ENCODE measurements at places on chromosomes 5 and 9.
A peak's percentile ranks its signal among the peaks of the same experiment; 100 is the strongest.

DNA sequence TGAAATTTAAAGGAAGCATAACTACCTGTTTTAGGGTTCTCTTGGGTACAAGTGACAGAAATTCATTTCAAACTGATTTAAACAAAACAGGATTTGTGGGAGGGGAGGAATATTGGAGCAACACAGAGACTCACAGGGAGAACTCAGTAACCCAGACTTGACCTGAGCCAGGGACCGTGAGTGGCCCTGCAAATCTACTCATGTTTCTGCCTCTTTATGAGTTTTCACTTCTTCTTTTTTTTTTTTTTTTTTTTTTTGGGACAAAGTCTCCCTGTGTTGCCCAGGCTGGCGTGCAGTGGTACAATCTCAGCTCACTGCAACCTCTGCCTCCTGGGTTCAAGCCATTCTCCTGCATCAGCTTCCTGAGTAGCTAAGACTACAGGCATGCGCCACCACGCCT is 405.6 kb upstream of the ZNF608 start:
- DNase-seq, result no peak

DNA sequence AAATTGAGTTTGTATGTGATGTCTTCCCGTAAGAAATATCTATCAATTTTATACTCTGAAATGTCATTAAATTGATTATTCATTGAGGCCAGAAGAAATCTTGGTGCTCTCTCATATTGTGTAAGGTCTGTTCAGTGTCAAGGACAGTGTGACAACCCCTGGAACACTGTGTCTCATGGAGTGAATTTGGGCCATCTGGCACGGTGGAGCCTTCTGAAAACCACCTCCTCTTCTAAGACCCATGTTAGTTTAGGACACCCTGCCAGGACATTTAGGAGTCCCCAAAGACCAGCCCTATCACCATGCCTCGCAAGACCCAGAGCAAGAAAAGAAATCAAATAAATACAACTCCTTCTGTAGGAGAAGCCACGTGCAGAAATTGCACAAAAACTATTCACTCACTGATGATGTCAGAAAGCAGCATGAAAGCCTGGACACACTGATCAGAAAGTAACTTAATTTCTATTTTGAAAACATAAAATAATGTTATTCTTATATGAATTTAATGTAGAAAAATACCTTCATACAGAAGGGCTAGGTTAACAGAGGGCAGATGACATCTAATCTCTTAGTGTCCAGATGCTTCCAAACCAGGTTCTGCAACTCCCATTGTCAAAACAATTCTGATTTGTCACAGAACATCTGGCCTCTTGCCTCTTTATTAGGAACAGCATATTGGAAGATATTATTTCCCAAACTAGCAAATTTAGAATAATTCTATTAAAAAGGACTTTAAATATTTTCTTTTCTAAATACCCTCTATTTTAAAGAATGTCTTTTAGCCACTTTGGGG is 298.8 kb downstream of the NR2F1-AS1 start:
- DNase-seq, result no peak

- peak; percentile 66 for DNase-seq
Measured at GRCh38 chr5:113017881-113018635, 41.5 kb downstream of the DCP2 start.

- peak; percentile 49 for DNase-seq
Measured at GRCh38 chr5:56011835-56012234, 17.1 kb upstream of the IL6ST start.

- DNase-seq, result no peak
Measured at GRCh38 chr5:3359642-3360041, 236.0 kb upstream of the IRX1 start.

DNA sequence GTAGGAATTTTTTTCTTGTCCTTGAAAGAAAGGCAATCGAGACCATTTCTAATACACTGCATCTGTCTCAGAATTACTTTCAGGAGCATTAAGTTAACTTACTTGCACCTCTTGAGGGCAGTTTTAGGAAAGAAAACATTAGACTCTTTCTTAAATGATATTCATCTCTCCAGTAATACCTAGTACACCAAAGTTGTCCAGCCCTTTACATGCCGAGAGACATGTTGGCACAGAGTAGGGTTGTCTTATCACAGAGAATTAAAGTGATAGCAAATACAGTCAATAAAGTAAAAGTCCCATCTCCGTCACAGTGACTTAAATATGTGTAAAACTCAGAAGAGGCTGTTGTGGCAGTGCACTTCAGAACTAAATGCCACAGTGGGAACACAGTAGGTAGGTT is 154.3 kb upstream of the KCNN2 start:
- no peak for DNase-seq

- DNase-seq, result no peak
Measured at GRCh38 chr9:24073007-24073592, 247.1 kb upstream of the ELAVL2 start.

DNA sequence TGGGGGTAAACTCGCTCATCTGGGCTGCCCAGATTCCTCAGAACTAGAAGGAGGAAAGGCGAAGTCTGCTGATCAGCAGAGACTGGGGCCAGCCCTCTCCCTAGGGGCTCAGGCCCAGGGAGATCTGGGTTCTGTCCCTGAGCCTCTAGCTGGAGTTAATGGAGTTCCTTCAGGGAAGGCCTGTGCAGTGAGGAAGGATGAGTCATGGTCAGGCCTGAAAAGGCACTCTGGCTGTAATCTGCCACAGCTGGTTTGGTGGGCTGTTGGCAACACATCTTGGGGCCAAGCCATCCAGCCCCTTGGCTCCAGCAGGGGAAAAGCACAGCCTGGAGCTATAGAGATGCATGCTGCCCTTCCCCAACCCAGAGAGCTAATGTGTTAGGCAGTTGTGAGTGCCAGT is 459.6 kb downstream of the PRELID2 start:
- no peak for DNase-seq

DNA sequence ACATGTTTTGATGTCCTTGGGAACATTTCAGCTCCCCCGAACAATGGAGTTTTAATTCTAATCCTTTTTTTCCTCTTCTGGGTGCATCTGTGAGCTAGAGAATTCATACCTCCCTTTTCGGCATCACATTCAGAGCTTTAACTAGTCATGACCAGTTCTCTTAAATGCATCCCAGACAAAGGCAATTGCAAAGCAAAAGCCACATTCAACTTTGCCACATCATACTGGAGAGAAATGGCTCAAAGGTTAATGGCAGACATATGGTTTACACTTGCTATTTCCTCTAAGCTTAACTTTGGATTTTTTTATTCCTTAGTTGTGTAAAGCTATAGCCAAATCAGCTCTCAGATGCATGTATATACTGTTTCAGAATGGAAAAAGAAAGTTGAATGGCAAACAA is 153.3 kb downstream of the ESM1 start:
- no peak for DNase-seq

DNA sequence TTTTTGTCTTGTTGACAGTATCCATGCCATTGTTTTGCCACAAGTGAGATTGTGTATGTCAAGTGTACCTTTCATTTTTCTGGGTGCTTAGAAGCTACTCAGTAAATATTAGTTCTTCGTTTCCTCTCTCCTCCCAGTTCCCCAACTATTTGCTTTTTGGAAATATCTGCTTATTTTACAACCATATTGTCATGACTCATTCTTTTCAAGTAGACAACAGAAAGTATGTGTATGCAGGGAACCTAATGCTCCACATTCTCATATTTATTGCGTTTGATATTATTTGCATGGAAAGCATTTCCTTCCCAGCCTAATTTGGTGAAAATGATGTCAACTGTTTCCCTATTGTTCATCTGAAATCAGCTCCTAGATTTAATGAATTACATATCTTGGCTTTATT is 483.7 kb upstream of the RIOK2 start:
- no peak for DNase-seq

DNA sequence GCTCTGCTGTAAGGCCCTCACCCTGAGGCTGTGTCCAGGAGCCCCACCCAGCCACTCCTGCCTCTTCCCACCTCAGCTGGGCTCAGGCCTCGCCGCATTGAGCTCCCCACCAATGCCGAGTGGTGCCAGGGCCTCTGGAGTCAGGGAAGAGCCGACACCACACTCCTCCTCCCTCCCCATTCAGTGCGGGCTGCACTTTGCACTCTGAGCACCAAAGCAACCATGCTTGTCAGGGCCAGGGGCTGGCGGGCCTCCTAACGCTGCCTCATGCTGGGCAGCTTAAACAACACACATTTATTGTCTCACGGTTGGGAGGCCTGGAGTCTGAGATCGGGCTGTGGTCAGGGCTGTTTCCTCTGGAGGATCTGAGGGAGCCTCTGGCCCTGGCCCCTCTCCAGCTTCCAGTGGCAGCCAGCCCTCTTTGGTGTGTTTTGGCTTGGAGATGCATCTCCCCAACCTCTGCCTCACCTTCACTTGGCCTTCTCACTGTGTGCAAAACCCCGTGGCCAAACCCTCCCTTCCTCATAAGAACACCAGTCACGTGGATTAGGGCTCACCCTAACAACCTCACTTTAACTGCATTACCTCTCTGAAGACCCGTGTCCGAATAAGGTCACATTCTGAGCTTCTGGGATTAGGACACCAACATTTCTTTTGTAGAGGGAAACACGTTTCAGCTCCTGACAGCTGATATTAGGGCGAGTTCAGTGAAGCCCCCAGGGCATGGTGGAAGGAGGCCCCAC is 157.8 kb downstream of the MED10 start:
- DNase-seq, result peak; percentile 24

DNA sequence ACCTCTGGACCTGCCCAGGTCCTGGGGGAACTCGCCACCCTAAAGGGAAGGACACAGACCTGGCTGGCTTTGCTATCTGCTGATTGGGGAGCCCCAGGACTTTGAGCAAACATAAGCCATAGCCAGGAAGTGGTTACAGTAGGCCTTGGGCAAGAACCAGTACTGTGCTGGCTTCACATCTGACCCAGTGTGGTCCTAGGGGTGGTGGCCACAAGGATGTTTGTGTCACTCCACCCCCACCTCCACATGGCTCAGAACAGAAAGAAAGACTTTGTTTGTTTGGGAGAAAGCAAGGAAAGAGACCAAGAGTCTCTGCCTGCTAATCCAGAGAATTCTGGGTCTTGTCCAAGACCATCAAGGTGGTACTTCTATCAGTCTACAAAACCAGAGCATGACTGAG is 334.2 kb downstream of the SPOCK1 start:
- no peak for DNase-seq

- peak; percentile 54 for DNase-seq
Measured at GRCh38 chr9:130845901-130846481, 10.9 kb downstream of the ABL1 start.

GRCh38 chr5:54728588-54728915 is 211.0 kb downstream of the SNX18 start:
- DNase-seq, result no peak

GRCh38 chr9:14417237-14417636 is 103.3 kb upstream of the NFIB start:
- DNase-seq, result no peak

DNA sequence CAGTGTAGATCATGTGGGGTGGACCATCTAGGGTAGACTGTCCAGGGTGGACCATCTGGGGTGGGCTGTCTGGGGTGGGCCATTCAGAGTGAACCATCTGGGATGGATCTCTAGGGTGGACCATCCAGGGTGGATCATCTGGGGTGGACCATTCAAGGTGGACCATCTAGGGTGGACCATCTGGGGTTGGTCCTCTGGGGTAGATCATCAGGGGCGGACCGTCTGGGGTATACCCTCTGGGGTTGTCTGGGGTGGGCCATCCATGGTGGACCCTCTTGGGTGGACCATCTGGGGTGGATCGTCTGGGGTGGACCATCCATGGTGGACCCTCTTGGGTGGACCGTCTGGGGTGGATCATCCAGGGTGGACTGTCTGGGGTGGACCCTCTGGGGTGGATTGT is 64.3 kb downstream of the KCNT1 start:
- DNase-seq, result no peak

DNA sequence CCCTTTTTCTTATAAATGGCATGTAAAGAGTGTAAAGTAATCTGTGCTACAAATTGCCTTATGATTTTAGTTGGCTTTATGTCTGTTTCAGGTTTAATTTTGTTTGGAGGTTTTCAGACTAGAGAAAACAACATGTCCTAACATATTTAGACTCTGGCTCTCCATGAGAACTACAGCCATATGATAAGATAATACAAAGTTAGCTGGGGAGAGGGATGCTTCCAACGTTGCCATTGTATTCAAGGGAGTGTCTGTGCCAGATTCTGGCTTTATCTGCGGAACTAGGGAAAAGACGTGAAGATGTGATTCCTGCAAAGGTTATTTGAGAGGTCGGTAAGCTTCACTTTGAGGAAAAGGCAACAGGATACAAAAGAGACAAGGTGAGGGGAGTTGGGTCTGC is 140.0 kb upstream of the OTULINL start:
- no peak for DNase-seq

GRCh38 chr9:87494970-87495471 is 2.6 kb upstream of the DAPK1 start:
- peak; percentile 19 for DNase-seq

- peak; percentile 96 for DNase-seq
Measured at GRCh38 chr5:124453221-124454051, 293.0 kb downstream of the ZNF608 start.

GRCh38 chr5:109100971-109101370 is 308.8 kb downstream of the PJA2 start:
- DNase-seq, result no peak

DNA sequence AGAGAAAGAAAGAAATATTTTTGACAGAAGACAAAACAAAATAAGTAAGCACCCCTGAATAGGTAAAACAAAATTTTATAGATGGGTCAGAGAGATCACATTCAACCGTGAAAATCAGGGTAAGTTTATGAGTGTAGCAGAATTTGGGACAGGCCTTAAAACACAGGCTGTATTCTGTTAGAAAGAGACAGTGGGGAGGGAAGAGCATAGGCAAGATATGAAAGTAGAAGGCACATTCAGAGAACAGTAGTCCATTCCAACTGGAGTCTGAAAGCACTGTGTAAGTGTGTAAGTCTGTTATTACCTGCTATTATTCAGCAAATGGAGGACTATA is 38.6 kb downstream of the MRPS27 start:
- no peak for DNase-seq

- DNase-seq, result peak; percentile 64
Measured at GRCh38 chr9:113376634-113377567, at the start of gene HDHD3. Gene HDHD3, minus strand, starts transcription at chr9:113376986. Its CDS starts 2,632 bp downstream, at chr9:113374354.

DNA sequence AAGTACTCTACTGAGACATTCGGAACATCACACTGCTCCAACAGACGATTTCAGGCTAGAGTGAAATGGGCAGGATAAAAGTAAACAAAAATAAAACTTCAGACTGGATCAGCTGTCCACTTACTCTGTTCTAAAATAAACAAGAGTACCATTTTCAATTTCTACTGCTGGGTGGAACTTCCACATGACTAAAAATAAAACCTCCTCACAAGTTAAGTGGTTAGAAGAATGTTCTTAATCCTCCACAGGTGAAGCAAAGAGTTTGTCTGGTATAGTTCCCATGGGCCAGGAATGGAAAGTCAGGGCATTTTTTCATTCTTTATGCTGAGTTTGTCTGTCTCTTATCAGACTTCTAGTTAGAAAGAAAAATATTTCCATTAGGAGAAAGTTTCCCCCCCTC is 15.7 kb downstream of the NUDT12 start:
- no peak for DNase-seq

DNA sequence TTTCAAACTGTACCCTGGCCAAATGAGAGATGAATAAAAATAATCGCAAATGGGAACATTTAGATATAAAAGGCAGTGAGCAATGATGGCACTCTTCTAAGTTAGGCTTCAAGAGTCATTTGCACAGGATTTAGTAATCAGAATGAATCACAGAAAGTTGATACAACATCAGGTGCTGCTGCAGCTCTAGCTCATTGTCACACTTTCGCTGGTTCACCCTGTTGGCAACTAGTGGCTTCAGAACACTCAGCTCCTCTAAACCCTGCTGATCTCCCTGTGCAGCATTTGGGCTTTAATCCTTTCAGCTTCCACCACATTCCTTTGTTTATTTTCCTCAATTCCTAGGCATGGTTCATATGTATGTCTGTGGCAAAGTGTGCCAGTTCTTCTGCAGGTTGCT is 2071.2 kb upstream of the CDH6 start:
- no peak for DNase-seq

All from RCC 7860 (cell line).